ENCODE measurements at places on chromosomes 7 and 10. TPM values are rescaled to one million over a fixed set of nuclear protein-coding genes. Genes with fewer than 3 reads are reported as not detected.

GRCh38 chr7:105202616-105203015 lies 186.1 kb downstream of the SRPK2 start:
- no peak for DNase-seq

- no peak for DNase-seq
Observed at GRCh38 chr7:142961973-142962926, at the start of gene KEL. Gene KEL, minus strand, starts transcription at chr7:142962363. Its CDS starts 157 bp downstream, at chr7:142962206.

- DNase-seq, result no peak
Observed at GRCh38 chr10:119101366-119102098, 2.4 kb upstream of the DENND10 start.

Gene NME8
- polyA plus RNA-seq, result not detected

Gene KIAA1217
- 11.9 TPM for polyA plus RNA-seq

Gene PRRT4
- 0.21 TPM for polyA plus RNA-seq

Data from pancreas (tissue), 10 donors.